ENCODE measurements at places on chromosomes 4 and X.

GRCh38 chrX:15146515-15146914, 123.4 kb downstream of the ASB9 start:
- peak; percentile 24 for DNase-seq

- DNase-seq: peak; percentile 56
These were observed 283.6 kb downstream of the CFAP299 start for GRCh38 chr4:80619070-80619674.

- DNase-seq: no peak
These were observed 102.3 kb downstream of the F11 start for GRCh38 chr4:186368281-186368680.

GRCh38 chr4:168854350-168854921, 155.6 kb downstream of the CBR4 start:
- no peak for DNase-seq

DNA sequence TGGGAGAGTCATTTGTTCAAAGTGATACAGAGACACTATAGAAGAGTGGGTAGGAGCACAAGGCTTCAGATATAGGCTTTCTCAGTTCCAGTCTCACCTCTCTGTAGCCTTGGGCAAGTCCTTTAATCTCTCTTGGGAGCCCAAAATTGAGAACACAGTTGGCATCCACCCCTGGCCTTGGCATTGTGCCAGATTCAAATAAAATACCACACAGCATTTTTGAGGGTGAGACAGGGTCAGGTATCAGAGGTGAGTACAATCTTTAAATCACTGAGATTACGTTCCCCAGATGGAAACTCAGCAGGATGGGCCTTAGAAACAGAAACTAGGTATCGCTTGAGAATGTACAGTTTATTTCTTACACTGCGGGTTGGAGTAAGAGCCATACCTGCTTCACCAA, 25.2 kb upstream of the SMIM10L2A start:
- no peak for DNase-seq

- DNase-seq: no peak
These were observed 13.0 kb upstream of the IRAK1 start for GRCh38 chrX:154032653-154033052.

GRCh38 chrX:20988118-20988517, 386.1 kb upstream of the CNKSR2 start:
- no peak for DNase-seq

- no peak for DNase-seq
These were observed 21.3 kb upstream of the SOX3 start for GRCh38 chrX:140526171-140526570.

- DNase-seq: no peak
These were observed 137.5 kb downstream of the AMMECR1 start for GRCh38 chrX:110180176-110180927.

DNA sequence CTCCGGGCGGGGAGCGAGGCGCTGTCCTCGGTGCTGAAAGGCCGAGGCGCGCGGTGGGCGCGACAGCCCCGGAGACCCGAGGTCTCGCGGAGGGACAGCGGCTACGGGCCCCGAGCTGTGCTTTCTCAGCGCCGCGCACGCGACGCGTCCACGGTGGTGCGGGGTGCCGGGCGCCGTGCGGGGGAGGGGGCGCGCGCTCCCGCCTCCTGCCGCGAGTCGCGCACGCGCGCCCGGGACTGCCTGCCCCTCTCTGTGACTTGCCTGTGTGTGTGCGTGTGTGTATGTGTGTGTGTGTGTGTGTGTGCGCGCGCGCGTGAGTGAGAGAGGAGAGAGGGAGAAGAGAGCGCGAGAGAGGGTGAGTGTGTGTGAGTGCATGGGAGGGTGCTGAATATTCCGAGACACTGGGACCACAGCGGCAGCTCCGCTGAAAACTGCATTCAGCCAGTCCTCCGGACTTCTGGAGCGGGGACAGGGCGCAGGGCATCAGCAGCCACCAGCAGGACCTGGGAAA, at the start of gene GRIA2:
GRIA2 (plus strand) TSS at position 358 of the 511 bp plus-strand sequence. CDS start 315 bp downstream, outside the sequence.
- DNase-seq: no peak

DNA sequence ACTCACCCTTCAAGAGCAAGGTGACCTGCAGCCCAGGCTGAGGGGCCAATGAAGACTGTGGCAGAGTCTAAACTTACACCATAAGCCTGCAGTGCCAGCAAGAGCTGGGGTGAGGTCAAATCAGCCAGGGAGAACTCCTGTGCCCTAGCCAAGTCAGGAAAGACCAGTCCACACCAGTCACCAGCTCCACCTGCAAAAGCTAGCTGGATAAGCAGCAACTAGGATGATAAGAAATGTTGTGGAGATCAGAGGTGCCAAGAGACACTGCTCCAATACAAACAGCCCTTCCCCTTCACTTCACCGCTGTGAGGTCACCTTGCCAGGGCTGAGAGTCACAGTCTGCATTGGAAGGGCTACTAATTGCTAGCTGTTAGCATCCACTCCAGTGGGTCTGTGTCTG, 31.3 kb downstream of the NIPAL1 start:
- DNase-seq: peak; percentile 33

Data from NAMALWA (cell line).